Osteoblast (primary cell): ENCODE measurements at places on chromosomes 16 and 17. TPM values are rescaled to one million over a fixed set of nuclear protein-coding genes. Genes with fewer than 3 reads are reported as not detected.

GRCh38 chr16:96935-97381, 18.9 kb downstream of the MPG start:
- DNase-seq = peak; percentile 99

Gene CCL7
- total RNA-seq = 0.29 and 0.36 TPM in 2 replicates

Gene CNGB1
- not detected in 2 replicates for total RNA-seq

- DNase-seq = peak; percentile 70
These were observed 1.5 kb downstream of the MGAT5B start for GRCh38 chr17:76869496-76870376.

DNA sequence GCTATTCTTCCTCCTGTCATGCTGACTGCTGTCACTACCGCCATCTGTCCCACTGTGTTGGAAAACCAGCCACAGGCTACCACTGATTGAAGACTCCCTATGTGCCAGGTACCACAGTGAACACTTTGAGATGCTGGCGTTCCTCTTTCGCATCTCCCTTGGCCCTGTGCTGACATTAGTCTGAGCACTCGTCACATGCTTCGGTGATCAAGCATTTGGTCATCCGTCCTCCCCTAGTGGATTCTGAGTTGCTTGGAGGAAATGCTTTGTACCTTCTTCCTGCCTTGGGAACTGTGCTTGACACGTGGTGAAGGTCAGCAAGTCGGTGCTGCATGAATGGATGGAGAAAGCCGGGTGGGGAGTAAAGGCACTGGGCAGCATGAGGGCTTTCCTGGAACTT, 260.1 kb downstream of the SNX29 start:
- DNase-seq = no peak

Gene MYH8
- not detected in 2 replicates for total RNA-seq

DNA sequence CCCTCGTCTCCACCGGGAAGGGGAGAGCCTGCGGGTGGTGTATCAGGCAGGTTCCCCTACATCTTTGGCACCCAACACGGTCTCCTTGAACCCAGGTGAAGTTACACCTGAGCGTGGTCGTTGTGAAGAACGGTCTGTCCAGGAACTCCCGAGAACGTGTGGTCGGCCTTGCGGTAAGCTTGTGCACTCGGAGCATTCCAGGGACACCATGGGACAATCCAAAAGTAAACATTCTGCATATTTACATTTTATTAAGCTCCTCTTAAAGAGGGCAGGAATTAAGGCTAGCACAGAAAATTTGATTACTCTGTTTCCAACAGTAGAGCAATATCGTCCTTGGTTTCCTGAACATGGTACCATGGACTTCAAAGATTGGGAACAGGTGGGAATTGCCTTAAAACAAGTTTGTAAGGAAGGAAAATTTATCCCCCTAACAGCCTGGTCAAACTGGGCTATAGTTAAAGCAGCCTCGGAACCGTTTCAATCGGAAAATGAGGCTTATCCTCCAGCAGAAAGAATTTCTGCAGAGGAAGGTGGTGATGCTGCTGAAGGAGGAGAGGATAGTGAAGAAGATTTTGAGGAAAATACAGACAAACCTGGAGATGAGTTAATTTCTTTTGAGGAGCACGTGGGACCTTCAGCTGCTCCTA, 18.2 kb downstream of the ALOX15B start:
- DNase-seq = peak; percentile 85

DNA sequence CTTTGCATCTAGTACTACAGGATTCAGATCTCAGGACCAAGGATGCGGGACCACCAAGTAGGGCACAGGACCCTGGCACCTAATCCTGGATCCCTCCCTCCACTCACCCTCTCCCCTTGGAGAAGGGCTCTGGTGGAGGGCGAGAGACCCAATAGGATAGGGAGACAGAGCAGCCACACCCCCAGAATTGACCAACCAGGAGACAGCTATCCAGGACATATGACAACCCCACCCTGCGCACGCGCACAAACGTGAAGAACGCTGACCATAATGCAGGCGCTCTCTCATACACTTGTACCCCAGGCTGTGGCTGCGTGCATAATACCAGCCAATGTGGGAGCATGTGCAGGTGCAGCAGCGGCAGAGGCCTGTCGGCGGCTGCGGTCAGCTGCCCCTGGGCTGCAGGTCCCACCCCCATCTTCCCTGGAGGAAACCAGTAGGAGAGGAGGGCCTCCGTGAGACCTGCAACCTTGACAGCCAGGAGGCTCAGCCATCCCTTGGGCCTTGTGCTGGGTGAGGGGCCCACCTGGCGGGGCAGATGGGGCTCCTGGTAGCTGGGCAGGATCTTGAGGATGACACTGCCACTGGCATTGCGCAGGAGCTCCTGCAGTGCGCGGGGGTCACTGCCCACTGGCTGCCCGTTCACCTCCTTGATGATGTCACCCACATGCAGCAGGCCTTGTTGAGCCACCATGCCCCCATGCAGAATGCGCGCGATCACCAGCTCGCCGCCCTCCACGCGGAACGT, 25.4 kb downstream of the MPP2 start:
- DNase-seq = peak; percentile 72

DNA sequence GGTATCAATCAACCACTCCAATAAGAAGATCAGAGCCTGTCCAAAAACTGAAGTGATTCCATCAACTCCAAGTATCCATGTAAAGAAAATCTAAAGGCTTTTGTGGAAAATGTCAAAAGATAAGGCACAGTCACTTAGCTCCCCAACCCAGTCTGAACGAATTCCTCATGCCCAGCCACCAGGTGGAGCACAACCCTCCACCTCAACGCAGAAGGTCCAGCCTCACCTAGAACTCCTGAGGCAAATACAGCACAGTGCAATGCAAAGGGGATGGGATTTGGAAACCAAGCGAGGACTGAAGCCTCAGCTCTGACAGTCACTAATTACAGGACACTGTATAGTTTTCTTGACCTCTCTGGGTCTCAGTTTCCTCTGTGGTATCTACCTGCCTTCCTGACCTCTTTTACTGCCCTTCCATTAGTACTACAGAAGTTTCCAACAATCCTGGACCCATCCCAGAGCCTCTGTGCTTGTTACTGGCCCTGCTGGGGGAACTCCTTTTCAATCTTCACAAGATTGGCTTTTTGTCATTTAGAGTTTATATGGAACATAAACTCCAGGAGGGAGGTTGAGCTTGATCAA, 2.0 kb downstream of the NCBP3 start:
- DNase-seq = peak; percentile 69

DNA sequence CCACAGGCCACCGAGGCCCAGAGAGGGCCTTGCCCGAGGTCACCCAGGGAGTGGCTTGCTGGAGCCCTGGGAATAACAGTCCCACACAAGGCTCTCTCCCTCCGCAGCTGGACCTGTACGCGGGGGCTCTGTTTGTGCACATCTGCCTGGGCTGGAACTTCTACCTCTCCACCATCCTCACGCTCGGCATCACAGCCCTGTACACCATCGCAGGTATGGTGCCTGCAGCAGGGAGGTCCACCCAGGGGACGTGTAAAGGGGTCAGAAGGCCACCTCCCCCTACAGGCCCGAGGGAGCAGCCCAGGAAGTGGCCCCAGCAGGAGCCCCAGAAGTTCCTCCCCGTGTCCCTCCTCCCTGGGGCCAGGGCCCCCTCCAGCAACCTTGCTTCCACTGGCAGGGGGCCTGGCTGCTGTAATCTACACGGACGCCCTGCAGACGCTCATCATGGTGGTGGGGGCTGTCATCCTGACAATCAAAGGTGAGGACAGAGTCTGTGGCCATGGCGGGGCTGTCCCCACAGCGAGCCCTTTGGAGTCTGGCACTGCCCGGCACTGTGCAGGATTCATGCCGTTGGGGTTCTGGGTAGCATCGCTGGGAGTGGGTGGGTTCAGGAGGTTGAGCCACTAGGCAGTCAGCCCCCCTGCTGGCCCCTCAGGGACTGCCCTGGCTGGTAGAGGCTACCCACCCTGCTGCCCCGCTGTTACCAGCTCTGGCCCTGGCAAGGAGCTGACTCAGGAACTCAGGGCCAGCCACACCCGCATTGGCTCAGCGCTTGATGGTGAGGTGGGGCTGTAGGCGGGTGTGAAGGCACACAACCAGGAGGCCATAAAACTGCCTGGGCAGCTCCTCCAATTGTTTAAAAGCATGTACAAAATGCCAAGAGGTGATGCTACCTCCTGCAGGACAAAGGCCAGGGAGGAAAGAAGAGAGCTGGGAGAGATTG, 17.3 kb downstream of the SLC5A10 start:
- peak; percentile 97 for DNase-seq

DNA sequence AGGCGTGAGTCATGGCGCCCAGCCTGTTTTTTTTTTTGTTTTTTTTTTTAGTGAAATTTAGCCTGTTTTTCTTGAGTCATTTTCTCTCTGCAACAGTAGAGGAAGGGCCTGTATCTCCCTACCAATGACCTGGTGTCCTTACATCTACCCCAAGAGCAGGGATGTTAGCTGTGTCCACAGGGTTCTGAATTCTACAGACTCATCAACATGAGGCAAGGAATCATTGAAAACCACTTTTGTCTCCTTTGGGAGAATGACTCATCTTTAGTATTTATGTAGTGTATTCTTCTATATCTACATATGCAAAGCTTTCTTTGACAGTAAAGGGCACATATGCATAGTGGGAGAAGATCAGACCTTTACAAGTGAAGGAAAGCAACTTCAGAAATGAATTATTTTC, 105.3 kb downstream of the SPECC1 start:
- peak; percentile 80 for DNase-seq

DNA sequence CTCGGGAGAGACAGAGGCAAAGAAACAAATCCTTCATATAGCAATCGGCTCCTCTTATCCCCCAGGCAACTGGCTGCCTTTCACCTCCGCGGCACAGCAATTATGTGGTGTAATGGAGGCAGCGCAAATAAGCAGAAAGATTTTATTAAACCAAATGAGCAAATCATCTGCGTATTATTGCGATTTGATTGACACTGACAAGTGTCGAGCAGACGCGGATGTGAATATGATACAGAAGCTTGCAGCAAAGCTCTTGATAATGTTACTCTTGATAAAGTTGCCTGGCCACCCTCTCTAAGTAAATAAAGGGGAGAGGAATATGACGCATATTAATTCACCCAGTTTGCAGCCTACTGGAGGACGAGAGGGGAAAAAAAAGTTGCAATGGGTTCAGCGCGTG, 26.5 kb upstream of the AKTIP start:
- no peak for DNase-seq

GRCh38 chr17:57187391-57187790, 68.9 kb upstream of the MSI2 start:
- no peak for DNase-seq

DNA sequence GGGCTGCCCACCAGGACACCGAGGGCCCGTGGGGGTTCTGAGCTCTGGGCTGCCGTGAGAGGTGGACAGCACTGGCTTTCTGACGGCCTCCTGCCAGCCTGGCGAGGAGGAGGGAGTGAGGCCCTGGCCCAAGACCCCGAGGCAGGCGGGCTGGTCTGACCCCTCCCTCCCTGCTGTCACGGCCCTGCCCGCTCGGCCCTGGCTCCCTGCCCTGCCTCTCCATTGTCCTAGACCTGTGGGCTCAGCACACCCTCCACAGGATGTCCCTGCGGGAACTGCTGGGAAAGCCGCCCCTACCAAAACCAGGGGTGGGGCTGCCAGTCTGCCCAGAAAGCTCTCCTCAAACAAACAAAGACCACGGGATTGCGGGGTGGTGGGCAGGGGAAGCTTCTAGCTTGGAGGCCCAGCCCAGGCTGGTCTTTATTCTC, 20.7 kb downstream of the SPNS2 start:
- DNase-seq = no peak

- DNase-seq = no peak
These were observed 115.1 kb downstream of the CYLD start for GRCh38 chr16:50856991-50857390.
